Activated CD8-positive, alpha-beta memory T cell treated with anti-CD3 and anti-CD28 coated beads for 24 hours (primary cell): ENCODE measurements at places on chromosomes 5 and 9.
A peak's percentile ranks its signal among the peaks of the same experiment; 100 is the strongest.

GRCh38 chr9:136054798-136055714 is 40.0 kb downstream of the NACC2 start:
- peak; percentile 32 for DNase-seq

- no peak for DNase-seq
Observed at GRCh38 chr5:111017731-111018130, 53.8 kb upstream of the TSLP start.

- no peak for DNase-seq
Observed at GRCh38 chr9:22035591-22036011, 26.5 kb upstream of the CDKN2B start.

- DNase-seq = no peak
Observed at GRCh38 chr5:116575326-116576052, 866 bp upstream of the SEMA6A start.

DNA sequence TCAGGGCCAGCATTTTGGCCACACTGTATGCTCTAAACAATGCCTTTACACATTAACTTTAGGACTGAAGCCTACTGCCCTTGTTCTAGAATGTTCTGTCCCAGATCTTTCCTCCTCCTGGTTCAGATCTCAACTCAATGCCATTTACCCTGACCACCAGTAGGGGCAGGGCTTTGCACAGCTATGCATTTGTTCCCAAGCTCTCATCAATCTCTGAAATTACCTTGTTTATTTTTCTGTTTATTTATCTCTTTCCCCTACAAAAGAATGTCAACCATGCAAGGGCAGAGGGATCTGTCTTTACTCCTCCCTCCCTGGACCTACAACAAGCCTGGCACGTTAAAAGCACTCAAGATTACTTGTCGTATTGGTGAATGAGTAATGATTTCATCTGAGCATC is 612.9 kb downstream of the BNC2 start:
- no peak for DNase-seq

DNA sequence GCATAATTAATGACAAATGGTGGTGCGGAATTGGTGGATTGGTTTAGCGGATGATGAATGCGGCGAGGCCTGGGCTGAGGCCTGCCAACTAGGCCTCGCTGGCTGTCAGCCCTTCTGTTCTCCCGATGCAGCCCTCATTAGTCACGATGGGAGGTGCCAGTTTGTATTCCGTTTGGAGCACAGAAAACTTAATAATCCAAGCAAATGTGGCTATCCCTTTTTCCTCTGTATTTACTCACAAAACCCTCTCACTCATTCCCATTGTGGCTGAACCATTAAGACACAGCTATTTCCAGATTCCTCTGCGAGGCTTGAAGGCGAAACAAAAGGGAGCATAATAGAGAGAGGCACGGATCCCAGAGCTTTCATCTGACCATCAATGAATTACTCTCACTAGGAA is 114.3 kb downstream of the MVB12B start:
- DNase-seq = no peak

DNA sequence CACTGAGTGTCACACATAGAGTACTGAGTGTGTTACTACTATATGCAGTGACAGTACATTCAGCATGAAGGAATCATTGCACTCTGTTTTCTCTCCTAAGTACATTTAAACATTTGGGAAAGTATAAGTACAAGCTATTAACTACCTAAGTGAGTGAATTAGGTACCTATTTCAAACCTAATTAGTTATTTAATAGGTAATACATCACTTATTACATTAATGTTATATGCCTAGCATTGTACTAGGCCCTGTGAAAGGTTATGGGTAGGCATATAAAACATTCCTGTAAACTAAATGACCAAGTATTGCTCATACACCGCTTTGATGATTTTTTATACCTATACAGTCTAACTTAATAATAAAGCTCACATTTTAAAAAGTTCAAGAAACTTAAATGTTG is 25.7 kb upstream of the PPP3R2 start:
- no peak for DNase-seq
